ENCODE measurements at places on chromosomes 11 and 22.

GRCh38 chr22:32020117-32020516 lies 22.9 kb upstream of the SLC5A1 start:
- no peak for DNase-seq

- no peak for DNase-seq
Observed at GRCh38 chr22:21837248-21837979, 30.0 kb downstream of the MAPK1 start.

GRCh38 chr11:113202431-113202830 lies 112.0 kb upstream of the TTC12 start:
- DNase-seq = no peak

DNA sequence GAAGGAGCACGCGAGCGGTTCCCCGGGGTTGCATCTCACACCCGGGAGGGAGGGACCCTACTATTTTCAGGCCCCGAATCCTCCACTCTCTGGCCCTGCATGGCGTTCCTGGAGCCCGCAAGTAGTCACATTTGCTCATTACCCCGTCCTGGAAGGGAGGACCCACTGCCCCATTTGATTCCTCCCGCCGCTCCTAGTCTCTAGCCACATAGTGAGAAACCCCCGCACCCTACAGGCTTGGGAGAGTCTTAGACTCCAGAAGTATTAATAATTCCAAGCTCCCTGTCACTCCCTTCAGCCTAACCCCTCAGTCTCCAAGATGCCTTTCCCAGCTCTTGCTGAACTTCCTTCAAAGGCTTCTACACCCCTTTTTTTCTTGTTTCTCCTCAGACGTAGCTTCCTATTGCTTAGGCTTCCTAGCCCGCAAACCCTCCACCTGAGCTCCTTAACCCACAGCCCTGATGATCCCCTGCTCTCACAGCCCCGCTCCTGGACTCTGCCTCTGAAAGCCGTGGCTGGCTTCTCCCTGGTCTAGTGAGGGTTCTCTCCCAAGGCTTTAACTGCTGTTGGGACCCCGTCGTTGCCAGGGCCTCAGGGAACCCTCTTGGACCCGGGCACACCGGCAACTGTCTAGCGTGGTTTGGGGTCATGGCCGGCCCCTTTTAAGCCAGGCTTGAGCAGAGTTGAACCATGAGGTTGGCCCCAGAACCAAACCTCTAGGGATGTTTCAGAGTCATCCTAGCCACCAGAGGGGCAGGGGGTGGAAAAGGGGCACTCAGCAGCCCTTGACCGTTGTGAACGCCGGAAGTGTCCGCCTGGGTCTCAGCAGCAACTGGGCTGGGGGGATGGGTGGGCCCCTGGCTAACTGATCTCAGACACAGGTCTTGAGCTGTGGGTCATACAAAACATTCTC lies 862 bp downstream of the GGA1 start:
- no peak for DNase-seq

DNA sequence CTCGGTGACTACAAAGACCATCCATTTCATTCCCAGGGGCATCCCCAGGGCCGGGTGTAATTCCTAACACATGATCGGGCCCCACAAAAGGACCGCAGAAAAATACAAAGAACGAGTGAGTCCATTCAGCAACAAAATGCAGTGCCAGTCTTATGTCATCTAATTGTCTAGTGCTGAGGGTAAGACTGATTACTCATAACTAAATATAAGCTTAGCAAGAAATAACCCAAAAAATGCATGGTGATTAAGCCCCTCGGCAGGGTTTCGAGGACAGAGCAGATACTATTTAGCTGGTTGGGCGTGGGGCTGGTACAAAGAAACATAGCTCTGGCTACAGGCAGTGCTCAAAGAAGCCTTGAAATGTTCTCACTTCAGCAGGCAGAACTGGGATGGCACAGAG lies 1078.9 kb downstream of the OPCML start:
- no peak for DNase-seq

- no peak for DNase-seq
Observed at GRCh38 chr22:19526076-19526701, 2.0 kb upstream of the CLDN5 start.
